ENCODE measurements at places on chromosomes 16 and 17. TPM values are rescaled to one million over a fixed set of nuclear protein-coding genes. Genes with fewer than 3 reads are reported as not detected.

Gene PERCC1
- total RNA-seq = not detected

Gene SLC4A1
- total RNA-seq = not detected

Gene MRPL27
- total RNA-seq = 64.3 TPM

Gene DNAH17
- not detected for total RNA-seq

Measured in fibroblast of the aortic adventitia (primary cell).